ENCODE measurements at places on chromosomes 16 and 17.

- no peak for DNase-seq
Measured at GRCh38 chr16:70304892-70305448, 6.0 kb downstream of the DDX19B start.

GRCh38 chr16:67063008-67063407 lies 34.1 kb downstream of the CBFB start:
- no peak for DNase-seq

GRCh38 chr17:41322094-41322902 lies 6.8 kb upstream of the KRTAP17-1 start:
- DNase-seq: peak; percentile 61

DNA sequence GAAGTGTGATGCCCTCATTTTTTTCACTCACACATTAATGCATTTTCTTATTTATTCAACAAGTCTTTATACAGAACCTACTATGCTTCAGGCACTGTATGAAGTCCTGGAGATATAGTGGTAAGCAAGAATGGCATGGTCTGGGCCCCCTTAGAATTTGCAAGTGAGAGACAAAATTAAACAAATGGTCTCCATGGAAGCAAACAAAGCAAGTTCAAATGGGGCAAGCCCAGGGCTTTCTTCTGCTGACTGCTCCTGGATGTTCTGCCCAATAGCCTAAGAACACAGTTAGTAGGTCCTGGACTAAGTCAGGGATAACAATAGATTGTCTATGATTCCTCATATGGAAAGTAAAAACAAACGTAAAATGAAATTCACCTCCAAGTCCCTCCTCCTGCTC lies 31.3 kb upstream of the DDX52 start:
- DNase-seq: no peak

GRCh38 chr16:63442246-63442645 lies 1406.0 kb upstream of the CDH8 start:
- no peak for DNase-seq

GRCh38 chr17:53633856-53634255 lies 188.9 kb upstream of the KIF2B start:
- no peak for DNase-seq

- no peak for DNase-seq
Measured at GRCh38 chr17:71099003-71099714, 929.8 kb downstream of the KCNJ2 start.

DNA sequence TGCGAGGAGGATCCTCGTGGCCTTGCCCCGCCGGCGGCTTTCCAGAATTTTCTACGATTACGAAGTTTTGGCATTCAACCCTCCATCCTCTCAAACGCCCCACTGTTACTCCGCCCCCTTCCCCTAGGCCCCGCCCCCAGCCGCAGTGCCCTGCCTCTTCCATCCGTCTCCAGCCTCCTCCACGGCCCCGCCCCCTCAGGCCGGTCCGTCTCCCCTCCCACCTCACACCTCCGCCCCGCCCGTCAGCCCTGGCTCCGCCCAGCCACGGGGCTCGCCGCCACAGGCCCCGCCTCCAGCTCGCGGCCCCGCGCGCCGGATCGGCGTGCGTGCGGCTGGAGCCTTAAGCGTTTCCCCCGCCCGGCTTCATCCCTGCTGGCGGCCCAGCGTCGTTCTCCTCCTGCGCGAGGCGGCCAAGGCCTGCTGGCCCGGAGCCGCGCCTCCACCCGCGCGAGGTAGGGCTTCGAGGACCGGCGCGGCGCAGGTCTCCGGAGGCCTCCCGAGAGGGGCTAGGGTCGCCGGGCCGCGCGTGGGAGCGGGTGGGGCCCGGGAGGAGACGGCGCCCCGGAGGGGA lies at the start of the genes C17orf67 and DGKE:
C17orf67 (minus strand) TSS at position 112 of the 571 bp plus-strand sequence. CDS start 18,110 bp downstream, outside the sequence.
DGKE (plus strand) TSS at position 343 of the 571 bp plus-strand sequence. CDS start 645 bp downstream, outside the sequence.
- DNase-seq: peak; percentile 97

DNA sequence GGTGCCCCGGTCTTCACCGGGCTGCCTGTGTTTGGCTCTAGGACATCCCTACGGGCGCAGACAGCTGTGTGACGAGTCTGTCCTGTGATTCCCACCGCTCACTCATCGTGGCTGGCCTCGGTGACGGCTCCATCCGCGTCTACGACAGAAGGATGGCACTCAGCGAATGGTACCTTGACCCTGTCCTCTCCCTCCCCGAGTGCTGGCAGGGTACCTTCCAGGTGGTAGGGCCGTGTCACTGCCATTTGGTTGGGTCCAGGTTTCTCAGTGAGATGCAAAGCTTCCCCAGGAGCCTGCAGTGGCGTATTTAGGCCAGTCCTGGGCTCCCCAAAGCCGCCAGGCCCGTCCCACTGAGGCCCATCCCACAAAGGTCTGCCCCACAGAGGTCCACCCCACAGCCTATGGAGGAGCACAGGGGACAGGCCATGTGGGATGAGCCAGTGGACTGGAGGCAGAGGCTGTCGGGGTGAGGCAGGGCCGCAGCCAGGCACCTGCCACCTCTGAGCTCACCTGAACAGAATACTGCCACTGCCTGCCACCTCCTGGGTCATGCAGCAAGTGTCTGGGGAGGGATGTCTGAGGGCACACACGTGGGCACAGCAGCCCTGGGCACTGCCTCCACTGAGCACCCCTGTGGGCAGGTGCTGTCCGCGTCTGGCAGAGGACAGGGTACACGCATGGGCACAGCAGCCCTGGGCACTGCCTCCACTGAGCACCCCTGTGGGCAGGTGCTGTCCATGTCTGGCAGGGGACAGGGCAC lies 31.4 kb upstream of the CHMP6 start:
- no peak for DNase-seq

GRCh38 chr17:77502626-77503292 lies 362.0 kb downstream of the SEC14L1 start:
- DNase-seq: no peak

DNA sequence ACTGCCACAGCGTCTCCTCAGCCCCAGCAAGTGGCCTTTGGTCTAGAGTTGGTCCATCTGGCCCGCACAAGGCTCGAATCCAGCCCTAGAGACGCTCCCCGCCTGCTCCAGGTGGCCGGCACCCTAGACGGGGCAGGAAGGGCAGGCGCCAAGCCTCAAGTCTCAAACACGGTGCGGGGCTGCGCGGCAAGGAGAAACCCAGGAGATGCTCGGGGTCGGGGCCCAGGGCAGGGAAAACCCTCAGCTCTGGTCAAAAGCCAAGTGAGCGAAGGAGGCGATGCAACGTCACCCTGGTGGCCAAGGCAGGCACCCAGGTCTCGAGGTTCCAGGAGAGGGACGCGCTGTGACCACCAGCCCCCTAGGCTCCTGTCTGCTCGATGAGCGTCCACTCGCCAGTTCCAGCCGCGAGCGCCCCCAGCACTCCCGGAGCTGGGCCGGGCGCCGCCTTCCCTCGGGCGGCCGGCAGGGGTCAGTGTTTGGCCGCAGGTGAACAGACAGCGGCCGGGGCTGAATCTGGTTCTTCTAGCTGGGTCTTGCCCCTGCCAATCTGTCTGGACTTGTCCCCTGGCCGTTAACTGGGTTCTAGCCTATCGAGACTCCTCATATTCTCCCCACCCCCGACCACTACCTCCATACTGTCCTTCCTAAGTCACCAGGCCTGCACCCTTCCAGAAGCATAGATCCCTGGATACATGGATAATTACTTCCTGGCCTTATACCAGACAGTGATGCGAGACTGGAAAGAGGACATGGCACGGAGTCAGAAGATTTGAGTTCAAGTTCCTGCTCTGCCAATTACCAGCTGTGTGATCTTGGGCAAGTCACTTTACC lies 44.0 kb downstream of the PRAC1 start:
- DNase-seq: peak; percentile 0

GRCh38 chr17:60577147-60577915 lies 22.7 kb upstream of the PPM1D start:
- DNase-seq: peak; percentile 8

- peak; percentile 76 for DNase-seq
Measured at GRCh38 chr17:77439189-77440018, 298.6 kb downstream of the SEC14L1 start.

DNA sequence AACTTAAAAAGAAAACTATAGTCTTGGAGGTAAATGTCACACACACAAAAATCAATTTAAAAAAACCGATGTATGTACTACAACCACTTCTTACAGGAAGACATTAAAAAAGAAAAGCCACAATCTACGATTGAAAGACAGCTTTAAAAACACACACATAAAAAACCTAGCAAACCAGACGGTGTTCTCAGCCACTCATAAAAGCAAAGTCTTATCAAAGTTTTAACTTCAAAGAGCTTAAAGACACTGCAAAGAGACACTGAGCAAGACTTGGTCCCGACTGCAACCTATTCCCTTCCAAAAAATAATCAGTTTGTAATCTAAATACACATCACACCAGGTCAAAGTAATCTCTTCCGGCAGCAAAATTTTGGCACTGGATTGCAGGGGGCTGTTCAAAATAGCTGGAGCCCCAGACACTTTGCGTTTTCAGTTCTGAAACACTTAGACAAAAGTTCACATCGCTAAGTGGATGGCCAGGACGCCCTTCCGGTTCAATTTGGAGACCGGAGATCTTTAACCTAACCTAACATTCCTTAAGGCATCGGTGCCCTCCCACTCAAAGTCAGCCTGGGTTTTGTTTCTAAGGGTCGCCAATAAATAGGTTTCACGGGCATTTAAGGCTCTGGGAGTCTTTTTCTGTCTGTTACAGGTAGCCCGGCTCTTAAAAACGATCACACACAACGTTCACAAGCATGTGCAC lies 2.6 kb downstream of the ZCCHC14 start:
- no peak for DNase-seq

DNA sequence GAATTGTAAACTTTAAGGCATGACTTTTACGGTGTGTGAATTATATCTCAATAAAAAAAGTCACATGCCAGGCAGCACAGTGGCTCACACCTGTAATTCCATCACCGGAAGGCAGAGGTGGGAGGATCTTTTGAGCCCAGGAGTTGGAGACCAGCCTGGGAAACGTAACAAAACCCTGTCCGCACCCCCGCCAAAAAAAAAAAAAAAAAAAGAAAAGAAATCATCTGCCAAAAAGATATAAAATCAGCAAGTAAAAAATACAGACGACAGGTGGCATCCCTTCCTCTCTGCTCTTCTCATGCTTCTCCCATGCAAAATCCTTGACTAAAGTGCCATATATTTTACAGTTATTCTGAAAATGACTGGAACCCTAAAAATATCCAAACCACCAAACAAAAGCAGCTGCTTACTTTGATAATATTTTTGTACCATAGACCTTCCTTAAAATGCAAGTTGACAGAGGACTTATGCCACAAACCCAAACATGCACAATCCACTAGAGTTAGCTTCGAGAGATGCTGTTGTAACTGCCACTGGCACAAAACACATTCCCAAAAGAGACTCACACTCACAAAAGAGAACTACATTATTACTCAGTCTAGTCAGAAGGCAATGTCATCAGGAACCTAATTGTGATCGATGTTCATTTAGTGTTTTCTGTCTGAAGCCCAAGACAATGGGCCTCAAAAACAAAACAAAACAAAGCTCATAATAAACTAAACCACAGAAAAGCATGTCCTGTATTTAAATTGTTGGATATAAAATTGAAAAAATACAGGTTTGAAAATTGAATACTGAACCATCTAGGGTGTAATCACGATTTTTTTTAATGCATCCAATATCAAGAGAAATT lies 2.4 kb downstream of the CRLF3 start:
- peak; percentile 32 for DNase-seq

- no peak for DNase-seq
Measured at GRCh38 chr16:67370661-67371060, 22.6 kb downstream of the TPPP3 start.

DNA sequence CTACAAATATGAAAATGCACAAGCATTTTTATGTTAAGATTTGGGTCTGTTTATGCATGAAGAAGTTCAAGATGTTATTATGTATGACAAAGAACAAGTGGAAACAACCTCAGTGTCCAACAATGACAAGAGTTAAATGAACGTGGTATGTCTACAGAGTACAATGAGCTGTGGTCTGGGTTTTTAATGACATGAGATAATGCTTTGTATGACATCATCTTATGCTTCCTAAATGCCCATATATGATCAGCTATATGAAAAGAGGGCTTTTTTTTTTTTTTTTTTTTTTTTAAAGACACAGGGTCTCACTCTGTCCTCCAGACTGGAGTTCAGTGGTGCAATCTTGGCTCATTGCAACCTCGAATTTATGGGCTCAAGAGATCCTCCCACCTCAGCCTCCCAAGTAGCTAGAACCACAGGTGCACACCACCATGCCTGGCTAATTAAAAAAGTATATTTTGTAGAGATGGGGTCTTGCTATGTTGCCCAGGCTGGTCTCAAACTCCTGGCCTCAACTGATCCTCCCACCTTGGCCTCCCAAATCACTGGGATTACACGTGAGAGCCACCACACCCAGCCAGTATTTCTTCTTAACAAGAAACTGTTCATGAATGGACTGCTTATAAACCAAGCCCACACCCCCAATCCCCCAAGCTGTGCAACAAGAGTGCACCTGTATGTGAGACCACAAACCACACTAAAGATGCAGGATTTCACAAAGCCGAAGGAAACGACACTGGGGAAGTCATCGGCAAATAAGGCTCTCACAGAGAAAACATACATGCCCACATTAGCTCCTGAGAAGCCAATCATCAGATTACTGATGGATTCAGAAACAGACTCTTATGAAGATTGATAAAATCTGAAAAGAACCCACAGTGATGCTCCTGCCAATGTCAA lies 114.5 kb downstream of the CPPED1 start:
- no peak for DNase-seq

DNA sequence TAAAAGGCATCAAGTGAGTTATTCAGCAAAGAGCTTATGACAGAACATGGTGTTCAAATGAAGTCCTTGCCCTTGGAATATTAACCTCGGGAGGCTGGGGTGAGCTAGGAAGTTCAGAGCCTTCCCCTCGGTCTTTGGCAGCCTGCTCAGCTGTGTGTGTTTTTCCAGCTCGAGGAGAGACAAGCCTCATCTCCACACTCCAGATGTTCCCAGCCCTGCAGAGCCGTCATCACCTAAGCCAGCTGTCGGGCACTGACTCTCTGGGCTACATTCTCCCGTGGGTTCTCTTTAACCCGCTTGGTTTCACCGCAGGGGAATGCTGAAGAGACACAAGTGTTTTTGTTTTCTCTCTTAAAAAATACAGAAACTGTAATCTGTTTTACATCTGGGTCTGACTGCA lies 47.1 kb downstream of the IRX3 start:
- no peak for DNase-seq

GRCh38 chr17:78883533-78884131 lies 19.4 kb downstream of the CEP295NL start:
- DNase-seq: peak; percentile 89

GRCh38 chr17:81154961-81155360 lies 10.3 kb upstream of the PVALEF start:
- DNase-seq: no peak

DNA sequence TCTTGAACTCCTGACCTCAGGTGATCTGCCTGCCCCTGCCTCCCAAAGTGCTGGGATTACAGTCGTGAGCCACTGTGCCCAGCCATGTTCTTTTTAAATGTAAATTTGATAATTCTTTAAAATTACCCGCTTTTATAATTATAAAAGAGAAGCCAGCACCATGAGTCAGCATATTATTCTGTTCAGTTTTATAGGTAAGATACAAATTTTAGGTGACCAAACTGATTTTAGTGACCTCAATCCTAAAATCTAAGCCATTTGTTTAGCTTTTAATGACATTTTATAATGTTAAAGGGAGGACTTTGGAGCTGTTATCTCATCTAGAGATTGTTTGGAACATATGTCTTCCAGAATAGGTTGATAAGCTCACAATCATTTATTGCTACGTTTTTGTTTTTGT lies 20.8 kb upstream of the PPM1E start:
- no peak for DNase-seq

GRCh38 chr16:85330694-85331188 lies 218.5 kb upstream of the CIBAR2 start:
- peak; percentile 78 for DNase-seq

GRCh38 chr16:8768692-8769091 lies 28.7 kb downstream of the TMEM186 start:
- peak; percentile 83 for DNase-seq
